ENCODE measurements at places on chromosomes 7 and 10.

- no peak for DNase-seq
Observed at GRCh38 chr7:106807474-106807873, 57.6 kb upstream of the PIK3CG start.

GRCh38 chr7:70660154-70660818, 471.7 kb upstream of the GALNT17 start:
- no peak for DNase-seq

- no peak for DNase-seq
Observed at GRCh38 chr10:97080051-97080776, 105.5 kb downstream of the SLIT1 start.

- no peak for DNase-seq
Observed at GRCh38 chr7:86012971-86013370, 630.7 kb upstream of the GRM3 start.

GRCh38 chr10:113037218-113037617, 87.2 kb downstream of the TCF7L2 start:
- no peak for DNase-seq

DNA sequence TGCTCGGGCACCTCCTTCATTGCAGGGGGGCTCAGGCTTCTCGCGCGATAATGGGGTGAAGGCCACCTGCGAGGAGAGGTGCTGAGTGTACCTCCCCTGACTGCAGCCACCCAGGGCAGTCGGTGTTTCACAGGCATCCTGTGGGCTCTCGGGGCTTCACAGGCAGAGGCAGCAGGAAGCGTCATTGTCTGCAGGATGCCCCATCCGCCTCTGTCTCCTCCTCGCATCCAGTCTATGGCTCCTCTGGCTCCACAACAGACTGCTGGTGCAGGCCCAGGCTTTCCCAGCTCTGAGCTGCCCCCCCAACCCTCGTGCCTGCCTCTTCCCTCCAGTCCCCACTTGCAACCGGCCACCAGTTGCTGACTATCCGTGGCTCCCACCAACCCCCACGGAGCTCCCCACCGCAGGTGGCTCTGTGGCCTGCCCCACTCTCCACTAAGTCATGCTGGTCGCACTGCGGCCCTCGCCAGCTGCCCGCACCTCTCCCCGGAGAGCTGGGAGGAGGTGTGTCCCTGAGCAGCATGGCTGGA, 36.5 kb downstream of the CAMK2B start:
- DNase-seq: peak; percentile 1

DNA sequence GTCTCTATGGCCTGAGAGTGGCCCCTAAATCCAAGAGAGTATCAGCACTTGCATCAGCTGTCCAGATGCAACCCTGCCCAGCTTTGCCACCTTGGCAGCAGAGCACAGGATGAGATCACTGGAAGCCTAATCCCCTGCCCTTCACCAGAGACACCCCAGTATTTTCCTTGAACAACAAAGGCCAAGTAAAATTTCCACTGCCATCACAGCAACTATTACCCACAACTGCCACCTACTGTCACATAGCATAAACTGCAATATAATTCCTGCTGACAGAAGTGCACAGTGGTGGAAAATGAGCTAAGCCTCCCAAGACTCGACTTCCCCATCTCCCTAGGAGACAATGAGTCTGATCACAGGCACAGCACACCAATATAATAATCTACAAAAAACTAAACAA, 462.8 kb upstream of the ZWINT start:
- DNase-seq: no peak

DNA sequence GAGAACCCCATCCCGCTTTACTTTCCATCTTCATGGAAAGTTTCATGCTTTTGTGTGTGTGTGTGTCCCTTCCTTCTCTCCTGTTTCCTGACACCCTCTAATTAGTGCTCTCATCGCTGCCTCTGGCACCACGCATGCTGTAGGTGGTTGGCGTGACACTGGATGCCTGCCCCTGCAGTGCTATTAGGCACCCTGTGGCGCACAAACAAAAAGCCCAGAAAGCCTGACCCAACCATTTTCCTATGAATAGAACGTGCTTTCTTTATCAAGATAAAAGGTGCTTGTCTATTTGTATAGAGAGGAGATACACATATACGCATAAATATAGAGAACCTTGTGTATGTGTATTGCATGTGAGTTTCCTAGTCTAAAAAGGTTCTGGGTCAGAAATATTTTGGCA, 120.8 kb upstream of the CDCA7L start:
- DNase-seq: no peak

GRCh38 chr10:7320072-7320471, 90.8 kb downstream of the SFMBT2 start:
- no peak for DNase-seq

DNA sequence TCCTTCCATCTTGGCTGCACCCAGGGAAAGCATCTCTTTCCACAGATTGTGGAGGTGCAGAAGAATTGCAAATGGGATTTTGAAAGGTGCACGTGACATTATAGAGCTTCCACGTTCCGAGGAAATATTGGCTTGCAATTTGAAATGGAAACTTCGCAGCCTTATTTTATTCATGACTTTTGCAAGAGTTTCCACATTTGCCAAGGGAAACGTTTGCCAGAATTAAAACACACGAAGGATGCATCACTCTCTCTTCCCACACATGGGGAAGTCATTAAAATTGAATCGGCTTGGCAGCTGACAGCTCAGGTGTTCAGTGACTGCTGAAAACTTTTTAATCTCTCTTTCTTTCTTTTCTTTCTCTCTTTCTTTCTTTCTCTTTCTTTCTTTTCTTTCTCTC, 475.4 kb upstream of the IGFBP3 start:
- peak; percentile 21 for DNase-seq

GRCh38 chr7:2657208-2657607, 25.4 kb downstream of the TTYH3 start:
- DNase-seq: no peak

GRCh38 chr10:133225707-133226191, 4.3 kb upstream of the UTF1 start:
- no peak for DNase-seq

GRCh38 chr10:25959540-25960232, 25.7 kb downstream of the MYO3A start:
- no peak for DNase-seq

GRCh38 chr10:127877116-127877515, 15.6 kb downstream of the CLRN3 start:
- DNase-seq: no peak

GRCh38 chr7:5139998-5140397, 50.0 kb upstream of the WIPI2 start:
- peak; percentile 27 for DNase-seq

- no peak for DNase-seq
Observed at GRCh38 chr7:108322925-108323832, 133.1 kb downstream of the NRCAM start.

DNA sequence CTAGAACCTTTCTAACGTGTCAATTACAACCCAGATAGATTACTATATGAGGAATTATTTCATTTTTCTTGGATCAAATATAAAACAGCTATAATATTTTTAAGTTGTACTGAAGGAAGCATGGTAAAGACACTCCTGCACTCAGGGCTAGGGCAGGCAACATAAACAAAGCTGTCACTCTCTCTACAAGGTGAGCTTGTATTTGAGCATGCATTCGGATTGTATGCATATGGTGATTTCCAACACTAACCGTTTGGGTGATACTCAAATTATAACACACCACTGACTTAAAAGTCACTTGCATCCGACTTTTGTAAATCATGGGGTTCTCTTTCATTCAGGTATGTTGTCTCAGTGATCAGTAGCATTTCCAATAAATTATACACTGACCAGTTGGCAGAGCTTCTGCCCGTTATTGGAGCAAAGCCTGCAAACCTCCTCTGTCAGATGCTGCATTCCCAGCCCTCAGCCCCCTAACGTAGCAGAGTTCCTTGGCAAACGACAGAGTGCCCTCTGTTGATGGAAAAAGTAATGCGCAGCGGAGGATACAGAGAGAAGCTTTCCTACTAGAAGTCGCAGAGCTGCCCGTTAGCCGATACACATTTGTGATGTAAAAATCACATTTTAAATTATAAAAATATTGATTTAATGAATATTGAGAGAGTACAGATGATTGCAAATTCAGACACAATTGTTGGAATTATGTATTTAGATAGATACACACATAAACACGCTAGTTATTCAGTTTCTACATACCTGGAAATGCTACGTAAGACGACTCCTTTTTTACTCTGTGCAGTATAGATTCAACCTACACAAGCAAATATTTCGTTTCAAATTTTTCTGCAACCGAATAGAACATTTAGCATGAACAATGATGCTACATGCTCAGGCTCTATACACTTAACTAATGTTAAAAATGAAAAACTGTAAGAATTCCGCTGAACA, 173.9 kb upstream of the SP4 start:
- DNase-seq: peak; percentile 71

DNA sequence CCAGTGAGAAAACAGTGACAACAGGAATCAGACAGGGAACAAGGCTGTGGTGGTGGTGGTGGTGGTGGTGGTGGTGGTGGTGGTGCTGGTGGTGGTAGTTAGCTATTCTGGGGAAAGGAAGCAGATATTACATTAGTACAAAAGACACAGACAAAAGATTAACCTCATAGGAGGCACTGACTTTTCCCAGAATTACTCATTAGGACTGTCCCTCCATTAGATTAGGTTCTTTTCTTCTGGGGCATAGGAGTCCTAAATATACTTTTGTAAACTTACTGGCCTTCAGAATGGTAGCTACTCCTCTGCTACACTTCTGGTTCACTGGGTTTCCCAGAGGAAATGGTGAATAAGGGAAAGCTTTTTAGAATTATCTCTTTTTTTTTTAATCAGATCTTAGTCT, 156.6 kb upstream of the SEMA3D start:
- DNase-seq: no peak

- DNase-seq: no peak
Observed at GRCh38 chr10:109593682-109594081, 329.6 kb downstream of the XPNPEP1 start.

DNA sequence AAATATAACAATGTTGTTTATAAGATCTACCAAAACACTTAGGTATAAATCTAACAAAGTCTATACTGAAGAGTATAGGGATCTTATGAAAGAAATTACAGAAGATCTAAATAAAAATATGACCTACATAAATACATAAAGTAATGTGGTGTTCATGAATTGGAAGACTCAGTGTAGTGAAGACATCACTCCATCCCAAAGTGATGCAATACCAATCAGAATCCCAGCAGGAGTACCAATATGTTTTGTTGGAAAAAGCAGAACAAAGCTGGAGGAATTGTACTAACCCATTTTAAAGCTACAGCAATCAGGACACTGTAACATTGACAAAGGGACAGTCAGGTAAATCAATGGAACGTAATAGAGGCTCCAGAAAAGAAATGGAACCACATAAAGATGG, 76.4 kb downstream of the CCSER2 start:
- DNase-seq: no peak

DNA sequence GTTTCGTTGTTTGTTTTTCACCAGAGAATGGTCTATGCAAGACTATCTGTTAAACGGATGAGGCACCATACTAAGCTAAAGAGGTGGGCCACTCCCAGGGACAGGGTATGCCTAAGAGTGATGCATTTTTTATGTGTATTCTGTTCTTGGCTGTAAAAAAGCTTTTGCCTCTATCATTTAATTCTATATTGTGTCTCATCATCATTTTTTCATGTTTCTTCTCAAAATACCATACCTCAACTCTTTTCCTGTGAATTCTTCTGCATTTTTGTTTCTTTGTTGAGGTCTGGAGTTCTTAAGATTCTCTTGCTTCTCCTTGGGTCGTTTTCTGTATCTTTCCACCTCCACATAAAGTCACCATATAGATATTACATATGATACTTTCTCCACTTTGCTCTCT, 357.4 kb downstream of the GPR158 start:
- DNase-seq: no peak

- DNase-seq: no peak
Observed at GRCh38 chr10:28823501-28824075, 146.3 kb downstream of the BAMBI start.

DNA sequence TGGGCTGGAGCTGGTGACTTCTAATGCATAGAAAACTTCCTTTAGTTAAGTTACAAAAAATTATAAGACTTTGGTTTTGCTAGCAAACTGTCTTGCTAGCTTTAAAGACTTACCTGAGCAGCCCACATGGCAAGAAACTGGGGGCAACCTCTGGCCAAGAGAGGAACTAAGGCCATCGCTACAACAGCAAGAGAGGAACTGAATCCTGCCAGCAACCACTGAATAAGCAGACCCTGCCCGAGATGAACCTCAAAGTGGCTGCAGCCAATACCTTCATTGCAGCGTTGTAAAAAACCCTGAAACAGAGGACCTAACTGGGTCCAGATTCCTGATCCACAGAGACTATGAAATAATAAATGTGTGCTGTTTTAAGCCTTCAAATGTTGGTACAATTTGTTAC, 54.6 kb upstream of the STARD3NL start:
- no peak for DNase-seq

Measured in head of caudate nucleus (tissue), 42 donors.